ENCODE measurements at places on chromosomes 3 and 15. TPM values are rescaled to one million over a fixed set of nuclear protein-coding genes. Genes with fewer than 3 reads are reported as not detected.

PP2D1 gene
- total RNA-seq, result not detected

DNAH12 gene
- not detected for total RNA-seq

CPLX3 gene
- total RNA-seq, result not detected

RTP1 gene
- total RNA-seq, result not detected

CLRN1 gene
- total RNA-seq, result not detected

KCNMB2 gene
- not detected for total RNA-seq

C3orf22 gene
- total RNA-seq, result not detected

RGMA gene
- 2.0 TPM for total RNA-seq

TEX264 gene
- 77.9 TPM for total RNA-seq

OXSM gene
- 13.1 TPM for total RNA-seq

TRIM42 gene
- total RNA-seq, result not detected

AADACL2 gene
- total RNA-seq, result not detected

SNX22 gene
- not detected for total RNA-seq

SUCLG2 gene
- total RNA-seq, result 49.9 TPM

SQOR gene
- total RNA-seq, result 19.7 TPM

KLHL6 gene
- total RNA-seq, result not detected

IMPG2 gene
- total RNA-seq, result 0.11 TPM

IL17RE gene
- 5.5 TPM for total RNA-seq

ZBBX gene
- total RNA-seq, result not detected

GOLGA6A gene
- total RNA-seq, result not detected

PLXNB1 gene
- 8.0 TPM for total RNA-seq

ACSBG1 gene
- total RNA-seq, result not detected

MCCC1 gene
- 22.3 TPM for total RNA-seq

FAM219B gene
- total RNA-seq, result 64.1 TPM

CHRNA5 gene
- total RNA-seq, result under 0.01 TPM

ADGRG7 gene
- total RNA-seq, result not detected

PIGBOS1 gene
- total RNA-seq, result 30.2 TPM

ZNF774 gene
- 0.51 TPM for total RNA-seq

GP9 gene
- total RNA-seq, result not detected

KY gene
- 0.51 TPM for total RNA-seq

GPR62 gene
- total RNA-seq, result not detected

FBLN2 gene
- total RNA-seq, result 636 TPM
